ENCODE measurements at places on chromosomes 16 and 17.

DNA sequence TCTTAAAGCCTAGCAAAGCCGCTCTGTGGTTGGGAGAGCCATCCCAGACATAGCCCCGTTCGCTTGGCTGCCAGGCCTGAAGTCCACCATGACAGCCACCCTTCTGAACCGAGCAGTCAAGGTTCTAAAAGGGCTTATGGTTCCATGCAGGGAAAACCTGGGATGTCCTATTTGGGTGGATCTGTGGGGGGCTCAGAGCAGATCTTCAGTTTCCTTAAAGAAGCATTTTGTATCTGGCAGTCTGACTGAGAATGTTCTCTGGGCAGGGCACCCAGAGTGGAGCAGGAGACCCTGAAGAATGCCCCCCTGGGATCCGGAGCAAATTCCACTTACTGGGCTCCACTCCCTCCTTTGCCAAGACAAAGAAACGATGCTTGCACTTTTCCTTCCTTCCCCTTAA lies 127.2 kb downstream of the IRX5 start:
- DNase-seq: no peak

DNA sequence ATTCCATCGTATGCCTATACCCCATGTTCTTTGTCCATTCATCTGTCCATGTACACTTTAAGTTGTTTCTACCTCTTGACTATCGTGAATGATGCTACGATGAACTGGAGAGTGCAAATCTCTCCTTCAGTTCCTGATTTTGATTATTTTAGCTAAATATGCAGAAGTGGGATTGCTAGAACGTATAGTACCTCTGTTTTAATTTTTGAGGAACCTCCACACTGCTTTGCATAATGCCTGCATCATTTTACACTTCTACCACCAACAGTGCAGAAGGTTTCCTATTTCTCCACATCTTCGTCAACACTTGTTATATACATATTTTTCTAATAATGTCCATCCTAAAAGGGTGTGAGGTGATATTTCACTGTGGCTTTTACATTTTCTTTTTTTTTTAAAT lies 43.9 kb downstream of the SDR42E1 start:
- DNase-seq: no peak

DNA sequence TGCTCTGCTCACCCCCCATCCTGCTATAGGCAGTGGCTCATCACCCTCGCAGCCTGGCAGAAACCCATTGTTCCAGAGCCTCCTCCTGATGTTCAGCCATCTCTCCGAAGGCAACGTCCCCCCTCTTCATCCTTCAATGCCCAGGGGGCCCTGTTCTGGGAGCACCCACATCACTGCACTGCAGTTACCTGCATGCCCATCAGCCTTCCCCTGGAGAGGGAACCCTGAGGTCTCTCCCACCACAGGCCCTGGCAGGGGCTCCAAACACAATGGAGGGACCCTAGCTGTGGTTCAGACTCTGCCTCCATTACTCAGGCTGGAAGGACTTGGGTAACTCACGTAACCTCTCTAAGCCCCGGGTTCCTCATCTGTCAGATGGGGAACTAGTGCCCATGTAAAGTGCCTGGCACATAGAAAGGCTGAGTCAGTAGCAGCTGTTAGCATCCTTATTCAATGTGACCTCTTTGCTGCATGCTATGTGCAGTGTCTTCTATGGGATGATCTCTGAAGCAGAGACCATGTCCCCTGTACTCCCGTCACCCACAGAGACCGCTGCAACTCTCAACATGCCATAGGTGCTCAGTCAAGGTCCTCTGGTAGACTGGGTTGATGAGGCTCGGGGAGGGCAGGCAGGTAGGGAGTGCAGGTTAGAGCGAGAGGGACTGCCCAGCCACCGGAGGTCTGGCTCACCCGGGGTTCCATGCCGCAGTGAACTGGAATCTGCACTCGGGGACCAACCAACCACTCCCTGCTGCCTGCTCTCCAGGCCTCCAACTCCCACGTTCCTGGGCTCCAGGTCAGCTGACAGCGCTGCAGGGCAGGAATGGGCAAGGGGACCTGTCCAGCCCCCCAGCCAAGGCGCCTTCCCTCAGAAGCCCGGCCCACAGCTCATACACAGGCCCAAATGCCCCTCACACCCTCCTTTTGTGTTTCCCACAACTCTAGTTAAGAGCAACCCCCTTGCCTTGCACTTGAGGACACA lies 233.2 kb downstream of the ZNF423 start:
- DNase-seq: no peak

DNA sequence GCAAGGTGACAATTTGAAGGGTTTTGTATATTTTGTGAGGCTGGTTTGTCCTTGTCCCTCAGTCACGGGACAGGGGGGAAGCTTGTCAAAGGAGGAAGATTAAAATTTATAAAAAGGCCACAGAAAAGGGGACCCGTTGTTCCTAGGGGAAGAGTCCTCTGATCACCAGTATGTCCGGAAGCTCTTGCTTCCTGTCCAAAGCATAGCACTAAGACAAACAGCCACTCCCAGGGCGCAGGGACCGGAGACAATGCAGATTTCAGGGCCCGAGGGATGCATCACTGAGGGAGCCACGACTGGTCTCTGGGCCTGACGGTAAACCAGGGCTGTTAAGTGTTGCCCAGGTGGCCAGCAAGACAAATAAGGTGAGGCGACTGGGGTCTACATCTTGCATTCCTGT lies 95.2 kb downstream of the MAF start:
- DNase-seq: no peak

DNA sequence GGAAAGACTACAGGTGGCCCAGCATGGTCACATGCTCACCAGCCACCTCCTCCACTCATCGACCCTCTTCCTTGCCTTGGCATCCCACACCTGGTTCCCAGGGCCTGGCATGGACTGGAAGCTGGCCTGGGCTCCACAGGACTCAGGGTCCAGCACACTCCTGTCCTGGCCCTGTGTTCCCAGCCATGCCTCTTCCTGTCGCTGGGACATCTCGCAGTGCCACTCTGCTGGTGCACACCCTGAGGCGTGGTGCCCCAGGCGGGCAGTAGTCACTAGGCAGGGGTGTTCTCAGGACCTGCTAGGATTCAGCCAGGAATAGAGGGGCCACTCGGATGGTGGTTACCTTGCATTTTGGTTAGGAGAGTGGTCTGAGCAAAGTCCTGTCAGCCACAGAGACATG lies 99.4 kb downstream of the AMFR start:
- DNase-seq: no peak

DNA sequence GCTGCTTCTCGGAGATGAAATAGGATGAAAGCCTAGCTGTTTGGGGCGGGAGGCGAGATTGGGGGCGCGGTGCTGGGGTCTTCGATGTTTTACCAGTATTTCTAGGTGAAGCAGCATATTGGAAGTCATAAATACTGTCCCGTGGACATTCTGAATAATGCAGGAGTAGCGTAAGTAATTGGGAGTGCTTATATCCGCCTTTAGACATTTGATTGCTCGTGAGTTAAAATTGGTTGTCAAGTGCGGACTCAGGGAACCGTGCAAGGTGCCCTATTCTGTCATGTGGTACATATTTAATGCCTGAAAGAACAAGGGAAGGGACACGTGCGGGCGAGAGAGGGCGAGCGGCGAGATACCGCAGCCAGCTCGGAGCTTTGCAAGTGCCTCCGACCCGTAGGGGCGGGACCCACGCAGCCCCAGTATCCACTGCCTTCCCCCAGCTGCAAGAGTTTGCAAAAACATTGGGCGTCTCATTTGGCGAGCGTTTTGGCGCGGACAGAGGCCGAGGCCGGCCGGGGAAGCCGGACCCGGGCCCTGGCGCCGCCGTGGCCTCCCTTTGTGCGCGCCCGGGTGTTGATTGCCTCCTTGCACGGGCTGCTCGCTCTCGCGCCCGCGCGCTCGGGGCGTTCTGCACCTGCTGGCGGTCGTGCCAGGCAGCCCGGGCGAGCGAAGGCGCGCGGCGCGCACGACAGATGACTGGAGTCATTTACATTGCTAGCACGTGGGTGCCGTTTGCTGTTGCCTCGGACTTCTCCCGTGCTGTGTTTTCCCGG lies 849.8 kb upstream of the RBFOX1 start:
- DNase-seq: no peak

Data from activated T-cell treated with anti-CD3 and anti-CD28 coated beads, Interleukin-2, amount 50 U/mL, for 1 hour (primary cell).